ENCODE measurements at places on chromosomes 7 and 10. TPM values are rescaled to one million over a fixed set of nuclear protein-coding genes. Genes with fewer than 3 reads are reported as not detected.

Gene CNPY1
- total RNA-seq = not detected

Gene VWA2
- not detected for total RNA-seq

Gene GRM3
- not detected for total RNA-seq

Gene SPDYE6
- total RNA-seq = not detected

Gene ADARB2
- total RNA-seq = not detected

Gene TMEM26
- total RNA-seq = 0.50 TPM
